D341Med (cell line): ENCODE measurements at places on chromosomes 11 and 22.

DNA sequence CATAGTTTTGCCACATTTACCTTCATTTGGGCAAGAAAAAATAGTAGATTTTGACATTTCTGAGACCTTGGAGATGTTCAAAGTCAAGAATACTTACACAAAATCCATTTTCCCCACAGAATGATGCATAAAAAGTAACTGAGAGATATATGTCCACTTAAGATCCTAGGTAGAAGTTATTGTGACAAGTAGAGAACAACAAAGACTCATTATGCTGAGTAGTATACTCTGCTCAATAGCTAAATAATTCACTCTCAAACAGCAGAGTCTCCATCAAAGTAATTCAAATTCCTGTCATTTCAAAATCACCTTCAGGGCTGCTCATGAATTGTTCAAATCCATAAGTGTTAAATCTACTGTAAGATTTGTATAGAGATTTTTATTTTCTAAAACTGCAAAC is 35.3 kb downstream of the IMMP1L start:
- DNase-seq = no peak

DNA sequence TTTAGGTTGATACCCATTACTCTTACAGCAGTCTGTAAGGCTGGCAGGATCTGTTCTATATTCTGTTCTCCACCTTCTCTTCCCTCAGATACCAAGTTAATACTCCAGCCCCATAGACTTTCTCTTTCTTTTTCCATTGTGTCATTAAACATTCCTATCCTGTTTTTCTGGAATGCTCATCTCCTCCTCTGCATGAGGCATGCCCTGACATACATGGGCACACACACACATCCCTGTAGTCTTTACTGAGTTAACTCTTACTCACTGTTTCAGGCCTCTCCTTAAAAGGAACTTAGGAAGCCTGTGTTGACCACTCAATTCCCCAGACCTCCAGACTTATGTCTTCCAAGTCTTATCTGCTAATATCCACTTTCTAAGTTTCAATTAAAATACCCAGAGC is 476.8 kb downstream of the METTL15 start:
- DNase-seq = no peak

GRCh38 chr11:83523676-83524075 is 237.5 kb upstream of the CCDC90B start:
- DNase-seq = no peak

- DNase-seq = no peak
Observed at GRCh38 chr11:74138021-74138420, 32.8 kb downstream of the C2CD3 start.

GRCh38 chr11:124872280-124872679 is 7.0 kb downstream of the ROBO3 start:
- peak; percentile 12 for DNase-seq
